ENCODE measurements at places on chromosomes 7 and 10. TPM values are rescaled to one million over a fixed set of nuclear protein-coding genes. Genes with fewer than 3 reads are reported as not detected.

The TMEM213 gene
- not detected for polyA plus RNA-seq

The TAS2R41 gene
- not detected for polyA plus RNA-seq

The EN2 gene
- polyA plus RNA-seq, result 6.1 TPM

The BZW2 gene
- 55.2 TPM for polyA plus RNA-seq

The DDC gene
- 7.0 TPM for polyA plus RNA-seq

The TAF5 gene
- polyA plus RNA-seq, result 2.5 TPM

The CNOT4 gene
- polyA plus RNA-seq, result 103 TPM

The A1CF gene
- polyA plus RNA-seq, result 0.55 TPM

The LRMDA gene
- 4.1 TPM for polyA plus RNA-seq

The RAB19 gene
- not detected for polyA plus RNA-seq

All from Purkinje cell (primary cell).